ENCODE measurements at places on chromosomes 11 and 22.
A peak's percentile ranks its signal among the peaks of the same experiment; 100 is the strongest.

DNA sequence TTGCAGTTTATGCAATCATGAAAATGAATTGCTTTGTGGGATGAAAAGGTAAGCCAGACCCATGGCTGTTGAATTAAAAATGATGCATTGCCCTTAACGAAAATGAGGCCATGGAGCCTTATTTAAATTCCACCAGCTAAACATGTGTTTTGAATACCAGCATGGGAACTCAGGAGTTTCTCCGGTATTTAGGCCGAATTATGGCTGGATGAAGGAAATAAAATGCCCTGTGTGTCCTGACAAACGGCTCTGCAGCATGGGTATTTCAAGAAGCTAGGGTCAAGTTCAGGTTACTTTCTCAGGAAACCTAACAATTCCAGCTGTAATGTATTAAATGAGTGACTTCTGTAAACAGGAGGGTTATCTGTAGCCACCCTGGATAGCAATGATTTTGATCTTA, 38.3 kb downstream of the AMOTL1 start:
- no peak for DNase-seq

DNA sequence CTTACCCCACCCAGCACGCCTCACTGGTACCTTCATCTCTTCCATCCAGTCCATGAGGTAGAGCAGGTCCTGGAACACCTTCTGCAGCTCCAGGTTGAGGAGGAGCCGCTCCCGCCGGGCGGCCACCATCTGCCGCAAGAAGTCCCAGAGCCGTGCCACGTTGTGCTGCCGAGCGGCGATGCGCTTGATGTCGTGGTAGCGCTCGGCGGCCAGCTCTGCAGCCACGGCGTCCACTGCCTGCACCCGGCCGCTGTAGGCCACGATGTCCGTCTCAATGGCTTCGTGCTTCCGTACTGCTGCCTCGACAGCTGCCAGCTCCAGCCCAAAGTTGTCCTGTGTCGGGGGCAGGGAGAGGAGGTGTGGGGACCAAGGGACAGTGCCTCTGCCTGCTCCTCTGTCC, 21.5 kb downstream of the SPTBN2 start:
- no peak for DNase-seq

DNA sequence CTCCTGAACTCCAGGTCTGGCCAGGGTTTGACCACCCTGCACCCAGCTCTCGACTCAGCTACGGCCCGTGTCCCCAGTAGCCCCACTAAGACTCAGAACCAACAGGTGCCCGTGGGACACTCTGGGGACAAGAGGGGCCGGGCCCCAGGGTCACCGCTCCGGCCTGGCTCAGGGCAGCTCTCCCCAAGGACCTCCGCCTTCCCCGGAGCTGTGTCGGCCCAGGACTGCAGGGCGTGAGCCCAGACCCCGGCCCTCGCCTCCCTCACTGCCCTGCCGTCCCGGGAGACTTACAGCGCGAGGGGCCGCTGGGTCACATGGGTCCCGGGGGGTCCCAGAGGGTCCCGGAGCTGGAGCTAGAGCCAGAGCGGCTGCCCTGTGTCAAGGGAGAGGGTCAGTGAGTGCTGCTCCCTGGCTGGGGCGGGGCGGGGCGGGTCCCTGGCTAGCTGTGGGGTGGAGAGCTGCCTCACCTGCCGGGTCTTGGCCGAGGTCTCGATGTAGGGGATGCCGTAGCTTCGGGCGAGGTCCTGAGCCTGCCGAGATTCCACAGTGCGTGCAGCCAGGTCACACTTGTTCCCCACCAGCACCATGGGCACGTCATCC, 2.3 kb downstream of the HRAS start:
- DNase-seq: no peak

DNA sequence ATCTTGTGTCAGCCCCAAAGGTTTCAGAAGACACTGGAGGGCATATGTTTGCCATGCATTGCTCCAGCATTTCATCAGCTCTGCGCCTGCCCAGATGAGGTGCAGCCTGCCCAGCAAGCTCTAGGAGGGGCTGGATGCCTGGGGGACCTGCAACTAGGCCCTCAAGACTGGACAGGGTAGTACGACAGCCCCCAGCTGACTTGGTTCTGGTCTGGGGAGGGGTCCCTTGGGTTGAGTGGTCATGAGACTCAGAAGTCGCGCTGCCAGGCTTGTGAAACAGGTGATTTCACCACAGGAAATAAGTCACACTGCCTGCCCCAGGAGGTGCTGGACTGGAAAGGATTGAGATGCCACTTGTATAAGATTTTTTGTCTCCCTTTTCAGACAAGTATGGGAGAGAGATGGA, 23.4 kb downstream of the TPBGL start:
- no peak for DNase-seq

- no peak for DNase-seq
Observed at GRCh38 chr22:39559456-39560105, 11.0 kb upstream of the CACNA1I start.

DNA sequence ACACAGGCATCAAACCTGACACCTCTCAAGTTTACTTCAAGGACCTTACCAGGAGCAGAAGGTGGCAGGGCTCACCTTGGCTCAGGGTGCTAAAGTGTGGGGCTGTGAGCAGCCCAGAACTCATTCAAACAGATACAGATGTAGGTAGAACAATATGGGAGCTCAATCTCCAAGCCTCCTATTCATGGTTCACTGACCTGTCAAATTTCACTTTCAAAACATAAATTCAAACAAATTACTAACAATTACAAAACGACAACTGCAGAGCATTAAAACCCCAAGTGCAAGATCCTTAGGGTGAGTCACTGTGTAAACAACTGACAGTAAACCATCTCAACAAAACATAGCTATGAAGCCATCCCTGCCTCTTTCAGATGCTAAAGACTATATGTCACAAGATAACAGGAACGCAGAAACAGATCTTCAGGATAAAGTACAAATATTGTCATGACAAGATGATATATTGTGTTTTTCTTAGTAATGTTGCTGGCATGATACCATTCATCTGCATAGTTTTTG, 303.5 kb upstream of the ANO3 start:
- no peak for DNase-seq

DNA sequence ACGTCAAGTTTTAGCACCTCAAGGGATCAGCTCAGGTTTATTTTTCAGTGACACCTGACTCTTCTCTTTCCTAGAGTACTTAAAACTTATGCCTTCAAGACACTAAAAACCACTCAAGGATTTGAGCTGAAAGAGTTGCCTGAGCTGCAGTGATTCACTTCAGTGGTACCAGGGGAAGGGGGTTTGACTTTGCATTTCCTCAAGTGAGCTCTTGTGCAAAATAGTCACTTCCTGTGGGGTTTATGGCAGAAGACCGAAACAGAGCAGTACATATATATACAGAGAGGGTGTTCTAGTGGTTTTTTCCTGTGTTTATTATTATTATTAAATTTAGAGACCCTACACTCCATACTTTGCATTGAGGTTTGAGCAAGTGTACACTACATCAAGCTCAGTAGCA, 60.7 kb downstream of the DBX1 start:
- no peak for DNase-seq

DNA sequence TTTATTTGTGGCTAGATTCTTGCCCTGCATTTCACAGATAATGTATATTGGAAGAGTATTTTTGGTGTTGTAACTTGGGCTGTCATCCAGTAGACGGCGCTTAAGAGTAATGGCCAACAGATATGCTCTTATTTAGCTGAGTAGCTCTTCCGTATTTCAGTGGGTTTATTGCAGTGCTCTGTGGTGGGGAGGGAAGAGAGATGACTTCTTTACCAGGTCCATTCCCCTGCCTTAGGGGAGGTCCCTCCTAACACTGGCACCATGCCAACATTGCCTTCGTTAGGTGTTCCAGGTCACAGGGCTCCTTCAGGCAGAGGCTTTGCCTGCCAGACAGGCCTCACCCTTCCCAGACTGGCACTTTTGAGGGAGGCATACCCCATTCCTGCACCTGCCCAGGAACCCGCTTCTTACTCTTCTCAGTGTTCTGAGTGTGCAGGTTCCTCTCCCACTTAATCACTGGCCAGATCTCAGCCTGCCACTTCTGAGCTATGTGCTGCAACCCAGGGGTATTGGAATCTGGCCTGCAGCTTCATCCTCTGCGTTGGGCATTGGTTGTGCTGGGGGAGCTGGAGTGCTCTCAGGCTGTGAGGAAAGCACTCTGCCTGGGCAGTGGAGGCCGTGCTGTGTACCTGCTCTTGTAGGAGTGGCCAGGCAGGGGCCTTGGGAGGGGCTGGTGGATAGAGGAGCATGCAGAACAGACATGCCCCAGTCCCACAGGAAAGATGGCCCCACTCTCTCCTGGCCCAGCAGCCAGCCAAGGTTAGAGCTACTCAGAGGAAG, 29.4 kb upstream of the SLN start:
- DNase-seq: peak; percentile 2

- no peak for DNase-seq
Observed at GRCh38 chr22:30245985-30246813, at the start of gene LIF. LIF (minus strand) TSS chr22:30246759; CDS start chr22:30246695, 64 bp downstream.

GRCh38 chr22:32164075-32164860, 5.2 kb upstream of the C22orf42 start:
- DNase-seq: no peak

- no peak for DNase-seq
Observed at GRCh38 chr22:29750559-29751538, 16.0 kb downstream of the ZMAT5 start.
